ENCODE measurements at places on chromosomes 6 and 20.

GRCh38 chr6:166910601-166911000, 45.7 kb downstream of the RNASET2 start:
- DNase-seq: no peak

GRCh38 chr6:37501632-37502491, 2.2 kb upstream of the CCDC167 start:
- DNase-seq: peak; percentile 48

- DNase-seq: no peak
Observed at GRCh38 chr6:143501851-143502250, 9.7 kb downstream of the FUCA2 start.

- DNase-seq: no peak
Observed at GRCh38 chr6:124968401-124968800, 6.2 kb downstream of the RNF217 start.

DNA sequence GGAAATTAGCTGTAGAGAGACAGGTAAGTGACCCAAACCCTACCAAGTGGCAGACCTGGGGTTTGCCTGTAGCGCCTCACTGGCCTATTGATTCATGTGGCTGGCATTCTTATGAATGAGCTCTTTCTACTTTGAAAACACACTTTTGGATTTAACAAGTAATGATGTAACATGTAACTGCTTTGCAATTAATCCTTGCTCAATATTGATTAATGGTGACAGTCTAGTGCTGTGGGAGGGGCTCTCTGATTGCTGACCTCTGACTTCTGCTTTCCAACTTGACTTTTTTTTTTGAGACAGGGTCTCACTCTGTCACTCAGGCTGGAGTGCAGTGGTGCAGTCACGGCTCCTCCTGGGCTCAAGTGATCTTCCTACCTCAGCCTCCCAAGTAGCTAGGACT, 82.7 kb downstream of the TIAM2 start:
- DNase-seq: no peak

DNA sequence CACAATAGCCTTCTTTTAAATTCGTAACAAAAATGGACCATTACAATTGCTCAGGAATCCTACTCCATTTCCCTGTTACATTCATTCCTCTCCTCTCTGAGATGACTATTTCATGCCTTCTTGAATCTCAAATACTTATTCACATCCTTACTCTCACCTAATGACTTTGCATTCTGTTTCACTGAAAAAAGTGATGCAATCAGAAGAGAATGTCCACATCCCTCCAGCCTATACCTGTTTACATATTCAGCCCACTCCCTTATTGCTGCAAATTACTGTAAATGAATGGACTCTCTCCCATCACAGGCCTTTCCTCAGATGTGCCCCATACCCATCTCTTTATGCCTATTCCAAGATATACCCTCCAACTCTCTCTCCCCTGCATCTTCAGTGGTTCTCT, 8.6 kb downstream of the TAAR1 start:
- DNase-seq: no peak

GRCh38 chr6:401239-401993, 9.9 kb downstream of the IRF4 start:
- DNase-seq: peak; percentile 49

DNA sequence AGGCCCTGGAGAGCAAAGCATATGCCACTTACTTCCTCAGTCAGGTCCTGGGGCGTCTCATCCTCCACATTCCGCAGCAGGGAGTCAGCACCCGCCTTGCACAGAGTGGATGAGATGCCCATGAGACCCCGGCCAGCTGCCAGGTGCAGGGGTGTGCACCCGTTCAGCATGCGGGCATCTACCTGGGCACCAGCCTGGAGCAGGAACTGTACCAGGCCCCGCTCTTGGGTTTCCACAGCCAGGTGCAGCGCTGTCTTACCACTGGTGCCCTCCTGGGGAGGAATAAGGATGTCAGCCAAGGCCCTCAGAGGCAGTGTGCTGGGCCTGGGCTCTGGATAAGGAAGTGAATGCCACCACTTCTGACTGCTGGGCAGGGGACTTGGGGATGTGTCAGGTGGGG, 2.7 kb upstream of the SLC35B2 start:
- DNase-seq: no peak

DNA sequence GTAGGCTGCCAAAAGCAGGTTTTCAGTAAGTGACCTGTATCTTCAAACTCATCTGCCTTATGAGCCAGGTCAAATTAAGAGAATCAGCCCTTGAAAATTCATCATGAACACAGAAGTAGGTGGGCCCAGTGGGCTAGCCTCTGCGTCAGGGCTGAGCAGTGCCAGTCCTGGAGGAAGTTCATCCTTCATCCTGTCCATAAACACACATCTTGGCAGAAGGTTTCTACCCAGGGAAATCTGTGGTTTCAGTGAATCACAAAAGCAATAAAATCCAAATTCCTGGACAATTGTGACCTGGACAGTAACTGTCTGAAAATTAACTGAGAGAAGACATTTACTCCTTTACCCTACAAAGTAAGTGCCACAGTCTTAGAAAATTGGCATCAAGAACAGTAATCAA, 72.4 kb downstream of the ATG5 start:
- DNase-seq: peak; percentile 59

- DNase-seq: peak; percentile 91
Observed at GRCh38 chr20:400454-401275, 7.4 kb upstream of the RBCK1 start.

DNA sequence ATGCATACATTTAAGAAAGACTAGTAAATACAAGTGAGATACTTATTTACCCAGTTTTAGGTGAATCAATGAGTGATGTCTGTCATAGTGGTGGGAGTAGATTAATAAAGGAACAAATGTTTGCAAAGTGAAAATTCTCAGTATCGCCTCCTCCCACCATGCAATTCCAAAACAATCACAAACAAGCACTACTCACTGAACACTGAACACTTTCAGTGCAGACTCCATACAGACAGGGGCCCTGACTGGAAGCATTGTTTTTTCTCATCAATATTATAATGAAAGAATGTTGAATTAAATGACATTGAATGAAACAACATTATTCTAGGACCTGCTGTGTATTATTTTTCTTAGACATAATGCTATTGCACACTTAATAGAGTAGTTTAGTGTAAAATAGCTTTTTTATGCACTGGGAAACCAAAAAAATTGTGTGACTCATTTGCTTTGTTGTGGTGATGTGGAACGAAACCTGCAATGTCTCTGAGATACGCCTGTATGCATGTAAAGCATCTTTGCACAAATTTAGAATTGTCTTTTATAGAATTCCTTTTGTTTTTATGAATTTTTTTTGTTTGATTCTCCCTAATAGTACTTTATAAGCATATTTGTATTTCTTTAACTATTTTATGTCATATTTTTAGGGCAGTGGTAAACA, 317.5 kb downstream of the UTRN start:
- DNase-seq: no peak

DNA sequence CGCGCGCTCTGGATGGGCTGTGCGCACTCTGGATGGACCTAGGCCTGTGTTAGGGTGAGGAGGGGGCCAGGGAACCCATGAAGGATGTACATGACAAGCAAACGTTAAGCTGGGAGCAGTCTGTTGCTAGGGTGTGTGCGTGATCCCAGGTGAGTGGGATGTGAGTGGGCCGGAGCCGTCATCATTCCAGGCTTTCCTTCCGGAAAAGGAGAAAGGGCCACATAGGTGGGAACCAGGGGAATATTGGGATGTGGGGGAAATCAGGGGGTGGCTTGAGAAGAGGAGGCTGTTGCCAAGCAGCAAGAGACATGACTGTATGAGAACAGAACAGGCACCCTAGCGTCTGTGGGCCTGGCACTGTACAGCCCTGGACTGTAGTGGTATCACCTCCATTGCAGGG, 49.7 kb upstream of the EPB41L1 start:
- DNase-seq: no peak

GRCh38 chr6:76441875-76442274, 369.4 kb upstream of the IMPG1 start:
- no peak for DNase-seq

- no peak for DNase-seq
Observed at GRCh38 chr20:4902788-4903187, 98.5 kb downstream of the SLC23A2 start.

- DNase-seq: no peak
Observed at GRCh38 chr20:37922016-37922415, 19.1 kb downstream of the VSTM2L start.
